Thymus (tissue), 14 donors: ENCODE measurements at places on chromosomes 5 and 9. TPM values are rescaled to one million over a fixed set of nuclear protein-coding genes. Genes with fewer than 3 reads are reported as not detected.

- peaks cover 16% of the 10 kb centered on the region for H3K27me3 ChIP-seq
- no peaks in the 10 kb centered on the region for H3K36me3 ChIP-seq
- H3K4me1 ChIP-seq: peaks cover 20% of the 10 kb centered on the region
- H3K27ac ChIP-seq: no peak overlapping the region
Observed at GRCh38 chr5:6710070-6710469, 3.2 kb upstream of the TENT4A start.

- no peaks in the 10 kb centered on the region for H3K27me3 ChIP-seq
- H3K27ac ChIP-seq: no peak overlapping the region
Observed at GRCh38 chr5:121988488-121988887, 26.7 kb downstream of the SRFBP1 start.

DNA sequence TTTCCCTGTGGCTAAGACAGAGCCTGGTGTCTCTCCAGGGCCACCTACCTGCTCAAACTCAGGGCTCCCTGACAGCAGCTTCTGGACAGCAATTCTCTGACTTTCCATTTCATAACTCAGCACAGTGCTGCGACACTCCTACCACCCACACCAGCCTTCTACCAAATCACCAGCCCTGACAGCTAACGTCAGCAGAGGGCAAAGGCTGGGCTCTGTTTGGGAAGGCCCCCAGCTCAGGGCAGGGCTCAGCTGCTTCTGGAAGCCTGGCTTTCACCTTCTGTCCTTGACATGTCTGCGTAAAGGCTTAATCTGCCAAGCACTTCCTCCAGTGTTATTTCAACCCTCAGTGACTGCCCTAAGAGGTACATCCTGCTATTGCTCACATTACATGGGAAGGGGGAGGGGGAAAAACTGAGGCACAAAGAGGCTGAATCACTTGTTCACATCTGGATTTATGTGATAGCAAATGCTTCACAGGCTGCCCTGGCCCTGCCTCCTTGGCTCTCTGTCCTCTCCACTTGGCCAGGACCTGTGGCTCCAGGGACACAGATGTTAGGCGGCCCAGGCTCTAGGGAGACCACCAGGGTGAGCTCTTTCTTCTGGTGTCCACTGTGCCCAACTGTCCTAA, 102.5 kb upstream of the PANK3 start:
- DNase-seq: no peak
- H3K36me3 ChIP-seq: no peaks in the 10 kb centered on the region
- no peaks in the 10 kb centered on the region for H3K4me1 ChIP-seq

- H3K27ac ChIP-seq: no peak overlapping the region
- H3K27me3 ChIP-seq: no peaks in the 10 kb centered on the region
- no peak for DNase-seq
- H3K4me1 ChIP-seq: peaks cover 5% of the 10 kb centered on the region
- H3K36me3 ChIP-seq: peaks cover 19% of the 10 kb centered on the region
Observed at GRCh38 chr9:95880021-95880690, 4.7 kb downstream of the ERCC6L2 start.

GRCh38 chr5:121974261-121974660, 12.5 kb downstream of the SRFBP1 start:
- no peaks in the 10 kb centered on the region for H3K4me1 ChIP-seq
- H3K27ac ChIP-seq: no peak overlapping the region
- no peak overlapping the region for H3K4me3 ChIP-seq
- H3K27me3 ChIP-seq: no peaks in the 10 kb centered on the region
- DNase-seq: no peak

DNA sequence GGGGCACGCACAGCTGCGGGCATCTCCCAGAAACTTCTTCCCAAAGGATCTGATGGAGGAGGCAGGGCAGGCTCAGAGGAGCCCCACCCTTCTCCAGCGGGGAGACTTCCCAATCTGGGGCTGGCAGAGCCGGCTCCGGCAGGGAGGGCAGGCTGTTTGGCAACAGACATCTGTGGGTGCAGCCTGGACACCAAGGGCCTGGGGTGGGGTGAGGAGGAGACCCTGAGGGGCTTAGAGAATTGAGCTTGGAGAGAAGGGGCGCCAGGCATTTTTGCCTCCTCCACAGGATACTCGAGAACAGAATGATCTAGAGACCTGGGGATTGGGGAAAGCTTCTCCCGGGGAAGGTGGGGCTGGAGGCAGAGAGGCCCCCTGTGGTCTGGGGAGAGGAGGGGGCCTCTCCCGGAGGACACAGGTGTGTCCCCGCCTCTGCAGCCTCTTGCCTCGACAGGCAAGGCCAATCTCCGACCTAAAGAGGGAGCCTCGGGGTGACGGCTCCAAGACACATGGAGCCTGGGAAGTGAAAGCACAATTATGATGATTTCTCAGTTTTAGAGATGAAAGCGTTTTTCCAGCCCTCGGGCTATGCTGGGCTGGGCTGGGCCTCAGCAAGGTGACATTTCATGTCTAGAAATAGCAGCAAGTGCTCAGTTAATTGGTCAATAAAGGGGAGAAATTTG, 8.4 kb downstream of the LHX3 start:
- no peak for DNase-seq
- no peaks in the 10 kb centered on the region for H3K36me3 ChIP-seq
- no peaks in the 10 kb centered on the region for H3K4me1 ChIP-seq
- H3K4me3 ChIP-seq: no peak overlapping the region
- no peak overlapping the region for H3K27ac ChIP-seq

GRCh38 chr9:121216271-121216805, 14.7 kb upstream of the RAB14 start:
- DNase-seq: no peak
- no peak overlapping the region for H3K4me3 ChIP-seq
- peaks cover 4% of the 10 kb centered on the region for H3K4me1 ChIP-seq
- H3K27me3 ChIP-seq: no peaks in the 10 kb centered on the region

DNA sequence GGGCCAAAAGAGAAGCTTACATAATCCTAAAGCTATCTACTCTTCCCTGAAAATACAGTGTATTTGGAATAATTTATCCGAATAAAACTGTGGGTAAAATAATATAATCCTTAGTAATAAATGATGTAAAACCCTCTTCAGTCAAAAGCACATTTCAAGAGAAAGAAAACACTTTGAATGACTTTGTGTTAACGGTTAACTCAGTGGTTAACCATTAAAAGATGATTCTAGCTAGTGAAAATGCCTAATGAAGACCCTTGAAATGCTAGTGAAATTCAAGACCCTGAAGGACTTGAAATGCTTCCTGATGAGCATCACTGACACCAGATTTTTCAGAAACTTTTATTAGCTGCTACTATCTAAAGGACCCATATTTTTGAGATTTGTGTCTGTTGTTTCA, 70.7 kb downstream of the COX7C start:
- no peak for DNase-seq
- H3K36me3 ChIP-seq: no peaks in the 10 kb centered on the region
- H3K27ac ChIP-seq: no peak overlapping the region
- H3K27me3 ChIP-seq: no peaks in the 10 kb centered on the region
- no peaks in the 10 kb centered on the region for H3K4me1 ChIP-seq

GRCh38 chr5:53478411-53479044, 1.9 kb upstream of the FST start:
- H3K4me3 ChIP-seq: peak overlapping the region; percentile 52
- DNase-seq: no peak
- H3K36me3 ChIP-seq: no peaks in the 10 kb centered on the region
- H3K27ac ChIP-seq: no peak overlapping the region
- H3K4me1 ChIP-seq: peaks cover 23% of the 10 kb centered on the region

DNA sequence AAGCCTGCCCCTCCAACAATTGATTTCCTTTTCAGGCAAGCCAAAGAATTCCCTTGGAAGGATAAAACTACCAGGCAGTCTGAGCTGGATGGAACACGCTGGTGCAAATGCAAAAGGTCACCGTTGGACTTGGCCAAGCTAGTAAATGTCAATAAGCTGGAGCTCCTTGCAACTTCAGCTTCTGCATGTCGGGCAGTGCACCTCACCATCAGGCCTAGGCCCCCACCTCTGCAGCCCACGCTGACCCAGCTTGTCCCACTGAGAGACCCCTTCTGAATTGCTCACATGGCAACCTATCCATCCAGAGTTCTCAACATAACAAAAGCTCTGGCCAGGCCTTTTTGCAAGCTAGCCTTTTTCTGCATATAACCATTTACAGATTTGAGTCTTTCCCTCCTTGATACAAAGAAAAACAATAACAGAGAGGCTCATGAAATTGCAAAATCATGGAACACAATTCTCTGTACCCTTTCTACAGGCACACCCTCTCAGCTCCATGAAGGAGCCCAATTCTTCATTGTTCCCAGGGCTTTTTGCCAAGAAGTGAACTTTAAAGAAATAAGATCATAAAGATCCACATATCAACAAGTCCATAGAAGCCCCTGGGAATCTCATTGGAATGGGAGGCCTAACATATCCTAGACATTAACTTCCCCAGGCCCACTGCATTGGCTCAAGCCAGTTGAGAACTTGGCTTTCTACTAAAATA, 123.9 kb upstream of the SLIT3 start:
- no peaks in the 10 kb centered on the region for H3K36me3 ChIP-seq
- H3K4me1 ChIP-seq: no peaks in the 10 kb centered on the region
- DNase-seq: no peak
- H3K27me3 ChIP-seq: no peaks in the 10 kb centered on the region

Gene APBB3
- 9.3 TPM for total RNA-seq
